Muscle of arm (tissue), 14 donors: ENCODE measurements at places on chromosomes 4 and X. TPM values are rescaled to one million over a fixed set of nuclear protein-coding genes. Genes with fewer than 3 reads are reported as not detected.

The ARHGEF38 gene
- polyA plus RNA-seq, result not detected

The RTL3 gene
- 1.6 TPM for polyA plus RNA-seq

The HS3ST1 gene
- polyA plus RNA-seq, result 0.27 TPM

The MAGEC2 gene
- polyA plus RNA-seq, result not detected

The HERC5 gene
- polyA plus RNA-seq, result 3.2 TPM

The PROM1 gene
- 54.8 TPM for polyA plus RNA-seq

The BRS3 gene
- polyA plus RNA-seq, result not detected

The HMX1 gene
- polyA plus RNA-seq, result not detected

The FAM47E gene
- 2.9 TPM for polyA plus RNA-seq

DNA sequence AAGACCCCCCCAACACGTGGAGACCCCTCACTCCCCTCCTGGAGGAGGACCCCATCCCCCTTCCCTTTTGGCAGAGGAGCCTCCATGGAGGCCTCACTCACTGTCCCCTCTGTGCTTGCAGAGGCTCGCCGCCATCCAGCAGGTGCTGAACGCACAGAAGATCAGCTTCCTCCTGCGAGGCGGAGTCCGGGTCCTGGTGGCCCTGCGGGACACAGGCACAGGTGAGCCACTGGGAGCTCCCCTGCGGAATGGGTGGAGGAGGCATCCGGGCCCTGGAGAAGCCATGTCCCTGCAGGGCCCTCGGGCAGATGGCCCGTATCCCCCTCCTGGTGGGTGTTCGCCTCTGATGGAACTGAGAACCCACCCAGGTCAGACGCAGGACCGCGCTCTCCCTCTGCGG lies 206.5 kb downstream of the AFAP1 start:
- no peak for DNase-seq

DNA sequence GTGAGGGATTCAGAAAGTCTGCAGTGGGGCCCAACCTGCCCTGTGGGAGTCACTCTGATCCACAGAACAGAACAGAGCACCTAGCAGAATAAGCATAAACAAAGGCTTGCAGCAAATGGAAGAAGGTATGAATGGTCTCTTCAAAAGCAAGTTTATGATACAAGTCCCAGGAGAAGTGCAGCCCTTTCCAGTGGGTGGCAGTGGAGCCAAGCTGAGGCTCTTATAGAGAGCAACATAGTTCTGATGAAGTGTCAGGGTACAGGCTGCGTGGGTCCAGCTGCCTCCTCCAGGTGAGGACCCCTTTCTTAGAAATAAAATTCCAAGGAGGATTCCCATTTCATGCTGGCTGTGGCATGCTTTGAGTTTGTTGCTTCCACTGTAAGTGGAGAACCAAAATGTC lies 88.8 kb upstream of the PAK3 start:
- no peak for DNase-seq

GRCh38 chr4:5772528-5773270 lies 61.7 kb downstream of the EVC start:
- no peak for DNase-seq

DNA sequence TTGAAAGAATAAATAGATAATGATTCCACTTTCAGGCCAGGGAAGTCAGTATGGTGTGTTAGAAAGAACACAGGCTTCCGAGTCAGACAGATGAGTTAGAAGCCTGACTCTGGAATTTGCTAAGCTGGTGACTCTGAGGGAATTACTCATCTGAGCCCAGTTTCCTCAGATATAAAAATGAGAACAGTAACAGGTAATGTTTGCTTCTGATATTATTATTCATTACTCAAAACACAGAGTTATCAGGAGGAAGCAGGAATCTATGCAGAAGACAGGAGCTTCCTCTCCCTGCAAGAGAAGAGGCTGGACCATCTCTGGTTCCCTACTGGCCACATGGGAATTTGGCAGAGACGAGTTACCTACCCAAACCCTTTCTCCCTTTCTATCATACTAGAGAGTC lies 163.1 kb downstream of the EVC2 start:
- DNase-seq, result no peak

DNA sequence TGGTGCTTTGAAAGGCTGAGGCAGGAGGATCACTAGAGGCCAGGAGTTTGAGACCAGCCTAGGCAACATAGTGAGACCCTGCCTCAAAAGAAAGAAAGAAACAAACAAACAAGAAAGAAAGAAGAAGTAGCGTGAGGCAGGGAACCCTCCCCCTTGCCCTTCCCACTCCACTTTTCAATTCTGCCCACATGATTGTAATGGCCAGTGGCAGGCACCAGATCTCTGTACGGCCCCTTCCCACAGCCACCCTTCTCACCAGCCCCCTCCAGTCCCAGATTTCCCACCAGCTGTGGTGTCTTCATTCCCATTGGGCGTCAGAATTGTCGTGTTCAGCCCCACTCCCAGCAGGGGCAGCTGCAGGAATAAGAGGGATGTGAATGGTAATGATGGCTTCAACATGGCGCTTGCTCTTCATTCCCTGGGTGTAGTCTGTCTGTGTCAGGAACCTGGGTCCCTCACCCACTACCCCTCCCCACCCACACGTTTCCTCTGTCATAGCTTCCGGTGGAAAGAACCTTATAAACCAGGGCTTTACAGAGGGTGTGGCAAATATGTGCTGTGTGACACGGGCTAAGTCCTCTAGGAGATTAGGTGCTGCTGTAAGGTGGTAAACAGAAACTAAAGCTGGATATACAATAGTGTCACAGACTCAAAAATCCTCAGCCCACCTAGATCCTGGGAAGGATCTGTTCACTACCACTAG lies at the start of gene IL2RG:
TSS of gene IL2RG (minus strand) at position 437 of the 703 bp plus-strand sequence. CDS start at position 399, 38 bp downstream.
- DNase-seq, result no peak

DNA sequence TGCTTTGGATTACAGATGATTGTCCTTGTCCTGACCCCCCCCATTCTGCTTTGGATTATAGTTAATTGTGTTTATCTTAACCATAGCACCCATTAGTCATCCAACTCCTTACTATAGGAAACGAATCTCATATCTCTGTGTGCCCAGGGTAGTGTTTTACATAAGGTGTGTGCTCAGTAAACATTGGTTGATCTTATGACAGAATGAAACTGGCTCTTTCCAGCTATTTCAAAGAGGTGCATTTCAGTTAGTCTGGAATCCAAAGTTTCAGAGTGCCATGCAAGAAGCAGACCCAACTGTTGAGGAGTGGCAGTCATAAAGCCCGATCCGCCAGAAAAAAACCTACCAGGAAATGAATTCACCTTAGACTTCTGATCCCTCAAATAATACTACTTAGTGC lies 14.7 kb downstream of the TRIM2 start:
- DNase-seq, result no peak

- no peak for DNase-seq
These were observed 3.4 kb downstream of the RNF212 start for GRCh38 chr4:1109898-1110506.

DNA sequence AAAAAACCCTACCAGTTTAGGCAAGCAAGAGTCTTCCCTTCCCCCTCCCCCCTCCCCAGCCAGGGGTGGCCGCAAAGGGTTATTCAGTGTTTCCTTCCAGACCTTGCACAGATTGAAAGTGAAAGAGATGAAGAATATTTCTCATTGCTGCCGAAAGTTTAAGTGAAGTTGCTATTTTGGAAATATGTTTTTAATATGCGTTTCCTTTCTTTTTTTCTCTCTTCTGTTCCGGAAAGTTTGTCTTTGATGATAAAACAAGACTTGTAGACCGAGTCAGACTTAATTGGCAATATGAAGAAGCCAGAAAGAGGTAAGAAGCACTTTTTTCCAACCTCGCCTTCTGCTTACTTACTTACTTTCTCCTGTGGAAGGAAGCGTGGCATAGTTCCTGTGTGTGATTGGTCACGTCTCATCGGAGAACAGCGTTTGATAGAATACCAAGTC lies 58.5 kb upstream of the CLCN4 start:
- DNase-seq, result no peak

GRCh38 chr4:29861307-29861706 lies 858.9 kb upstream of the PCDH7 start:
- DNase-seq, result no peak

- no peak for DNase-seq
These were observed 349.2 kb downstream of the BMPR1B start for GRCh38 chr4:95107004-95107403.

DNA sequence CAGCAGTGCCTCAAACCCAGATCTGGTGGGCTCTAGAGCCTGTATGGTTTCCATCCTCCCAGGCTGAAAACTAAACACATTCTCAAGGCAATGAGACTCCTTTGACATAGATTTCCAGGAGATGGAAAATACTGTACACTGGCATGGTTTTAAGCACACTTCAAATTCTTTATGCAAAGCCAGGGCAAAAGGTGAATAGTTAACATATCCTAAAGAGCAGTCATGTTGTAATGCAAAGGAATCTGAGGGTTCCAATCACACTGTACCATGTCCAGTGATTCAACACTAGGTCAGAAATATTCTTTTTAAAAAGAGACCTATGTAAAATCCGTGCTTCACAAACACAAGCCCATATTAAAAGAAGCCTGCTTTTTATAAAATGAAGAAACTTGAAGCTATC lies 195.3 kb downstream of the QDPR start:
- no peak for DNase-seq

DNA sequence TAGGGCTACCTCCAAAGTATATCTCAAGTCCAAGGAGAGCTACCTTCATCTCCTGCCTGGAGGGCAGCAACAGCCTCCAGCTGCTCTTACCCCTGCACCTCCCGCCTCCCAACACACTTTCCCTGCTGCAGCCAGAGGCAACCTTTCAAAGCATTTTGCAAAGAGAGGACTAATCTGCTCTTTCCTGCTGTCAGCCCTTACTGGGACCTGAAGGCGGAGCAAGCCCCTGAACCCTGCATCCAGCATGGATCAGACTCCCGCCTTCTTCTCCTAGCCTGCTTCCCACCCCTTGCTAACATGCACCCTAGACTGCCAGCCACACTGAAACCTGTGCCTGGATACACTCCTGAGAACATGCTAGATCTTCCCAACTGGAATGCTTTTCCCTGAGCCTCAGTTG lies 37.7 kb upstream of the VMA21 start:
- DNase-seq, result no peak

DNA sequence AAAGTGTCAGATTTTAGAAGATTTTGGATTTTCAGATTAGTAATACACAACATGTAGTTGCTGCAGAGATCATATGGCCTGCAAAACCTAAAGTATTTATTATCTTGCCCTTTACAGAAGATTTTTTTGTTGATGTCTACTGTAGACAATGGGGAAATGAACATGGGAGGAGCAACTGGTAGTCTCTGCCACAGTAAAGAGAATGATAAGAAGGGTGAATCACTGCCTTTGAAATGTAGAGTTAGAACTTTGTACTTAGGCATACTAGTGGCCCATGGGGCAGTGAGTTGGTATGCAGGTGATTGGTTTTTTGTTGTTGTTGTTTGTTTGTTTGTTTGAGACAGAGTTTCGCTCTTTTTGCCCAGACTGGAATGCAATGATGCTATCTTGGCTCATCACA lies 50.1 kb downstream of the GAB1 start:
- DNase-seq, result no peak
